ENCODE measurements at places on chromosomes 1 and 21.

- DNase-seq: no peak
These were observed 14.9 kb upstream of the CD1C start for GRCh38 chr1:158274797-158275196.

DNA sequence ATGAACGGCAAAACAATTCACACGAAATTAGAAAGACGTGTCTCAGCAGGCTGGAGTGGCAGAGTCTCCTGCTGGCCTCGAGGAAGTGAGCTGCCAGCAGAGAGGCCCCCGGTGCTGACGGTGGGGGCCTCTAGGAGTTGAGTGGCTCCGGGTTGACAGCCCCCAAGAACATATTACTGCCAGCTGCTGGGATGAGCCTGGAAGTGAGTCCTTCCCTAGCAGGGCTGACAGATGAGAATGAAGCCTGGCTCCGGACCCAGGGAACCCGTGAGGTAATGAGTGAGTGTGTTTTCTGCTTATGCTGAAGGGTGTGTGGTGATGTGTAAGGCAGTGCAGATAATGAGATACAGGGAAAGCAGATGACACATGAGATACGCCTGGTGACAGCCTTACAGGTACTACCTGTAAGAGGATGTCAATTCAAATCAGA, 23.5 kb upstream of the LRRC47 start:
- DNase-seq: no peak

GRCh38 chr1:231465051-231465450, 43.0 kb upstream of the EGLN1 start:
- DNase-seq: no peak

- no peak for DNase-seq
These were observed 31.3 kb upstream of the ANGPTL7 start for GRCh38 chr1:11157867-11158266.

Measured in activated CD4-positive, alpha-beta T cell treated with anti-CD3 and anti-CD28 coated beads for 4 hours (primary cell).